ENCODE measurements at places on chromosomes 1 and 21.

DNA sequence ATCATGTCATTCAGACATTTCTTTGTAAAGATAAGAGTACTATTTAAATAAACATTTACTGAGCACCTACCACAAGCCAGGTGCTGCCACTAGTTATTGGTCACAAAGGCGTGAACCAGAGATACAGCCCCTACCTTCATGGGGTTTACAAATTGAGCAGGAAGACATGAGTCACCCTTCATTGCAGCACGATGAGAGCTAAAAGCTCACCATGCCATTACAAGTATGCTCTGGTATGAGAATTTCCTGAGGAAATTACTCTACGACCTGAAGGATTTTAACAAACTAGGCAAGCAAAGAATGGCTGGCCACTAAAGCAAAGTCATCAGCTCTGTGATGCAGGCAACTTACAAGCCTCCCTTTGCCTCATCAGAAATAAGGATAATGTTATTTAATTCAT, 346.8 kb downstream of the BRINP2 start:
- DNase-seq = no peak

DNA sequence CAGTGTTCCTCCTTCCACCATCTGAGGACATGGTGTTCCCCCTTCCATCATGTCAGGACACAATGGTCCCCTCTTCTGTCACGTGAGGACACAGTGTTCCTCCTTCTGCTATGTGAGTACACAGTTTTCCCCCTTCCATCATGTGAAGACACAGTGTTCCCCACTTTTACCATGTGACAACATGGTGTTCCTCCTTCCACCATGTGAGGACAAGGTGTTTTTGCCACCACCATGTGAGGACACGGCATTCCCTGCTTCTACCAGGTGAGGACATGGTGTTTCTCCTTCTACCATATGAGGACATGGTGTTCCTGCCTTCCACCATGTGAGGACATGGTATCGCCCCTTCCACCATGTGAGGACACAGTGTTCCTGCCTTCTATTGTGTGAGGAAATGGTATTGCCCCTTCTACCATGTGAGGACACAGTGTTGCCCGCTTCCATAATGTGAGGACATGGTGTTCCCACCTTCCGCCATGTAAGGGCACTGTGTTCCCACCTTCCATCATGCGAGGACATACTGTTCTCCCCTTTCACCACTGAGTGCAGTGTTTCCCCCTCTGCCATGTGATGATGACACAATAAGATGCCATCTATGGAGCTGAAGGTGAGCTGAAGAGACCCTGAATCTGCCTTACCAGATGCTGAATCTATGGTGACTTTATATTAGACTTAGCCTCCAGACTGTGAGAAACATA, 132.3 kb downstream of the FCRL5 start:
- no peak for DNase-seq

DNA sequence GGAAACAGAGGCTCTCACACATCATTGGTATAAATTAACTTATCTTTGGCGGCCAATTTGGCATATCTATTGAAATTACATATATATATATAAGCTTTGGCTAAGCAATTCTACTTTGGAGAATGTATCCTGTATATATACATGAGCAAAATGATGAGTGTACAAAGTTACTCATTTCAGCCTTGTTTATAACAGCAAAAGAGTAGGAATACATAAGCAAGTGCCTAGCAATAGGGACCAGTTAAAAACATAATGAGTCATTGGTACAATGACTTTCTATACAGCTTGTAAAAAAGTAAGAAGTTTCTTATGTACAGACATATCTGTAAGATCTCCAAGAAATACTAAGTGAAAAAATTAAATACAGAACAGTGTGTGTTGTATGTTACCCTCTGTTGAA, 190.8 kb downstream of the LTN1 start:
- DNase-seq = no peak

DNA sequence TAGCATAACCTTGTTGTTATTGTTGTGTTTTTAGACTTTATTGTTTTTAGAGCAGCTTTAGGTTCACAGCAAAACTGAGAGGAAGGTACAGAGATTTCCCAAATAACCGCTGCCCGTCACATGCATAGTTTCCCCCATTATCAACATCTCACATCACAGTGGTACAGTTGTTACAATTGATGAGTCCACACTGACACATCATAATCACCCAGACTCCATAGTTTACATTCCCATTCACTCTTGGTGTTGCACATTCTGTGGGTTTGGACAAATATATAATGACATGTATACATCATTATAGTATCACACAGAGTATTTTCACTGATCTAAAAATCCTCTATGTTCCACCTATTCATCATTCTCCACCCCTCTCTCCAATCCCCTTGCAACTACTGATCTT, 25.9 kb upstream of the TOR3A start:
- DNase-seq = no peak

DNA sequence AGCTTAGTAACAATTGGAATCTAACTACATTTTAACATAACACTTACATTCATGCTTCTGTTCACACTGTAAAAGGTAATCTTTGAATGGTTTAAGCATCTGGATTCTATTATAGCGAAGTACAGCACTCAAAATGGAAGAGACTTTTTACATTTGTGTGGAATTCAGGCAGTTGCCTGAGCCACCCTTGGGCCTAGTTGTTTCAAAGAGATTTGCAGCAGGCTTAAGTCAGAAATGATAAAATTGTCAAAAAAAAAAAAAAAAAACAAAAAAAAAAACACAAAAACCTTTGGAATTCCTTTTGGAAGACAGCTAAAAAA, 199.9 kb downstream of the LYPLAL1 start:
- DNase-seq = no peak

GRCh38 chr1:162391790-162392563, 10.4 kb downstream of the C1orf226 start:
- DNase-seq = peak; percentile 8

Measured in amniotic stem cell (primary cell).